Activated CD4-positive, alpha-beta T cell treated with anti-CD3 and anti-CD28 coated beads, Interleukin-2, amount 10 ng/mL, durations not matched to agents 7 days and 5 days (primary cell): ENCODE measurements at places on chromosomes 7 and 10. TPM values are rescaled to one million over a fixed set of nuclear protein-coding genes. Genes with fewer than 3 reads are reported as not detected.

Gene ADAM12
- 0.45 TPM for total RNA-seq

Gene CRPPA
- 0.58 TPM for total RNA-seq

Gene CPXM2
- total RNA-seq, result not detected

Gene SNX8
- total RNA-seq, result 28.0 TPM

Gene NKX1-2
- not detected for total RNA-seq

Gene H2BK1
- not detected for total RNA-seq

Gene CH25H
- not detected for total RNA-seq

Gene SPDYE9
- not detected for total RNA-seq

Gene OR2A42
- total RNA-seq, result 0.04 TPM

GRCh38 chr7:149524394-149524793 lies 26.8 kb upstream of the ZNF746 start:
- no peak overlapping the region for H3K4me3 ChIP-seq
- DNase-seq, result no peak
- no peak overlapping the region for H3K27ac ChIP-seq
- peaks cover 14% of the 10 kb centered on the region for H3K27me3 ChIP-seq
- H3K4me1 ChIP-seq, result no peaks in the 10 kb centered on the region

GRCh38 chr7:79060498-79060897 lies 393.0 kb downstream of the MAGI2 start:
- no peak for DNase-seq
- H3K36me3 ChIP-seq, result no peaks in the 10 kb centered on the region
- H3K4me1 ChIP-seq, result no peaks in the 10 kb centered on the region
- no peaks in the 10 kb centered on the region for H3K27me3 ChIP-seq

GRCh38 chr7:87156709-87157108 lies 4.5 kb downstream of the DMTF1 start:
- no peak overlapping the region for H3K4me3 ChIP-seq
- H3K27me3 ChIP-seq, result no peaks in the 10 kb centered on the region
- peaks cover 62% of the 10 kb centered on the region for H3K4me1 ChIP-seq

GRCh38 chr10:115948465-115948864 lies 324.5 kb downstream of the GFRA1 start:
- H3K27me3 ChIP-seq, result no peaks in the 10 kb centered on the region
- no peak overlapping the region for H3K4me3 ChIP-seq
- no peak for DNase-seq
- H3K36me3 ChIP-seq, result no peaks in the 10 kb centered on the region
- no peak overlapping the region for H3K27ac ChIP-seq

DNA sequence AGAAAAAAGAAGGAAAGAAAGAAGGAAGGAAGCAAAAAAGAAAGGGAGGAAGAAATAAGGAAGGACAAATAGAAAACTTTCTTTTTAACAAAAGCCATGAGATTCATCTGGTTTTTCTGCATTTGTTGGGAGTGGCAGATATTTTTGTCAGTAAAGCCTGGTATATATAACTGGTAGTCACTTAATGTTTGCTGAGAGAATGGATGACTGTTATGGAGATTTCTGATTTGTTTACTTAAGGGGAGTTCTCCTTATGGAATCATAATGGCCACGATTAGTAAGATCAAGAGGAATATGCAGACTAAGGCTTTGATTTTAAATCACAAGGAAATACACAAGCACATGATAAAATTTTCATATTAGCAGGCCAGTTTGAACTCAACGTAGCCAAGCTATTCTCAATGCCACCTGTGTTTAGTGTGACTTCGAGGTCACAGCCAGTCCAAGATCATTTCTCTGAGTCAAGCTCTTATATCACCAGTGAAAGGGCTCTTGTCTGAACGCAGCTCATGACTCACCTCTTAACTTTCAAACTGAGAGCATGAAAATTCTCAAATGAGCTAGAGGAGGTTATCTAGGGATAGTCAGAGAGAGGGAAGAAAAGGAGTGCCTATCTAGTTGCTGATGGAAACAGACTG lies 445.1 kb upstream of the ZMIZ1 start:
- H3K4me1 ChIP-seq, result no peaks in the 10 kb centered on the region
- no peaks in the 10 kb centered on the region for H3K36me3 ChIP-seq
- no peak for DNase-seq
- H3K4me3 ChIP-seq, result no peak overlapping the region
- peaks cover 8% of the 10 kb centered on the region for H3K27me3 ChIP-seq
- H3K27ac ChIP-seq, result no peak overlapping the region

GRCh38 chr7:33841705-33842129 lies 63.6 kb upstream of the BMPER start:
- no peak for DNase-seq
- H3K4me1 ChIP-seq, result no peaks in the 10 kb centered on the region
- H3K27ac ChIP-seq, result no peak overlapping the region
- H3K27me3 ChIP-seq, result no peaks in the 10 kb centered on the region

- peak within 1 kb of the TSS; percentile 13 for H3K27ac ChIP-seq
- no peak within 1 kb of the TSS for H3K4me3 ChIP-seq
- H3K36me3 ChIP-seq, result peaks cover 2% of the 10 kb centered on the region
- H3K27me3 ChIP-seq, result peaks cover 56% of the 10 kb centered on the region
- peaks cover 1% of the 10 kb centered on the region for H3K4me1 ChIP-seq
- no peak for DNase-seq
Observed at GRCh38 chr7:94907026-94907810, at the start of gene PPP1R9A. Gene PPP1R9A, plus strand, starts transcription at chr7:94907594. Its CDS starts 2,520 bp downstream, at chr7:94910114.

DNA sequence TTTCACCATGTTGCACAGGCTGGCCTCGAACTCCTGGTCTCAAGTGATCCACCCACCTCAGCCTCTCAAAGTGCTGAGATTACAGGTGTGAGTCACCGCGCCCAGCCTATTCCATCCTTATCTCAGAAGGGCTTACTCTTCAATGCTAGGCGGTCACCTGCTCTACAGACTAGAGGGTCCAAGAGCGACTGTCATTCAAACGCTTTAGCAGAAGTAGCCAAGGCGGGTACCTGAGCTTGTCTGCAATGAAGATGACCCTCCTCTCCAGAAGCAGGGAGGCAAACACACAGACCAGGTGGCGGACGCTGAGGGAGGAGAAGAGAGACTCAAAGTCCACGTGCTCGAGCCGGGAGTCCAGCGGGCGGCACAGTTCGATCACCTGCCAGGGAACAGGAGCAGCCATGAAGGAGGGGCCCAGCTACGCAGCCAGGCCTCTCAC lies 65.1 kb upstream of the MKRN1 start:
- H3K4me3 ChIP-seq, result no peak overlapping the region
- peaks cover 13% of the 10 kb centered on the region for H3K27me3 ChIP-seq
- H3K4me1 ChIP-seq, result no peaks in the 10 kb centered on the region
- no peak for DNase-seq
- H3K36me3 ChIP-seq, result no peaks in the 10 kb centered on the region
- no peak overlapping the region for H3K27ac ChIP-seq

DNA sequence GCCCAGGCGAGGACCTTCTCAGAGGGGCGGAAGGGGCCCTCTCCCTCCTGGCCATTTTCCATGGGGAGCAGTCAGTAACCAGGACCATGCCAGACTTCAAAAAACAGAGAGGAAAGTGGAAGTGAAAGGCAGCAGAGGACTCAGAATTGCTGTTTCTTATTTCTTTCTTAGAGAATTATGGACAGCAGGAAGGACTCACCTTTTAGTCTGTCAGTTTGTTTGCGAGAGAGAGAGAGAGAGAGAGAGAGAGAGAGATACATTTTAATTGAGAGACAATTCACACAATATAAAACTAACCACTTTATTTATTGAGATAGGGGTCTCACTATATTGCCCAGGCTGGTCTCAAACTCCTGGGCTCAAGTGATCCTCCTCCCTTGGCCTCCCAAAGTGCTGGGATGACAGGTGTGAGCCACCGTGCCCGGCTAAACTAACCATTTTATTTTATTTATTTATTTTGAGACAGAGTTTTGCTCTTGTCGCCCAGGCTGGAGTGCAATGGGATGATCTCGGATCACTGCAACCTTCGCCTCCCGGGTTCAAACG lies 24.5 kb downstream of the SCD start:
- H3K4me1 ChIP-seq, result peaks cover 43% of the 10 kb centered on the region
- peak overlapping the region; percentile 57 for H3K4me3 ChIP-seq
- H3K27me3 ChIP-seq, result no peaks in the 10 kb centered on the region
- peaks cover 8% of the 10 kb centered on the region for H3K36me3 ChIP-seq
- DNase-seq, result no peak
- H3K27ac ChIP-seq, result no peak overlapping the region

DNA sequence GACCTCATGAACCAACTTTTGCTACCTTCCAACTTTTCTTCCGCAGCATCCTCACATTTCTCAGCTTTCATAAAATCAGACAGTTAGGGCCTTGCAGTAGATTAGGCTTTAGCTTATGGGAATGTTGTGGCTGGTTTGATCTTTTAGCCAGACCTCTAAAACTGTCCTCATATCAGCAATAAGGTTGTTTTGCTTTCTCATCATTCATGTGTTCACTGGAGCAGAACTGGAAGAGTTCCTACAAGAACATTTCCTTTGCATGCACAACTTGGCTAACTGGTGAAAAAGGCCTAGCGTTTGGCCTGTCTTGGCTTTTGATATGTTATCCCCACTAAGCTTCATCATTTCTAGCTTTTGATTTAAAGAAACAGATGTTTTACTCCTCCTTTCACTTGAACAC lies 130.0 kb upstream of the LRRTM3 start:
- no peaks in the 10 kb centered on the region for H3K36me3 ChIP-seq
- H3K4me1 ChIP-seq, result no peaks in the 10 kb centered on the region
- no peaks in the 10 kb centered on the region for H3K27me3 ChIP-seq
- no peak overlapping the region for H3K4me3 ChIP-seq
- no peak overlapping the region for H3K27ac ChIP-seq

DNA sequence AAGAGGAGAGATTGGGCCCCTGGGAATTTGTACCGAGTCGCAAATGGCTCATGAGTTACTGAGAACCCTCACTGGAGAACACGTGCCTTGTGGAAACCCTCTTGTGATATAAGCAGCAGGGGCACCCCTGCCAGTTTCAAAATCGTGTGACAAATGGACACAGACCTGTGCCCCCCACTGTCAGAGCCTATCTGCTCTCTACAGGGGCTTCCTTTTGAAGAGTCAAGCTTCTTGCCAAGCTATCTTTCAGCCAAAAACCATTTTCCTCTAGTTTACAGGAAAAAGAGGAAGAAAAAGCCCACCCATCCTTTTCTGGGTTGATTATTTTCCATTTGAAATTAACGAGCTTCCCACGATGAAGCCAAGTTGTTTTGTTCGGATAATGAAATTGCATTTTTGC lies 64.1 kb upstream of the MPP7 start:
- H3K36me3 ChIP-seq, result peaks cover 20% of the 10 kb centered on the region
- no peak for DNase-seq
- H3K4me1 ChIP-seq, result peaks cover 54% of the 10 kb centered on the region
- H3K4me3 ChIP-seq, result no peak overlapping the region
- H3K27me3 ChIP-seq, result no peaks in the 10 kb centered on the region
- peak overlapping the region; percentile 96 for H3K27ac ChIP-seq

- peaks cover 23% of the 10 kb centered on the region for H3K4me1 ChIP-seq
- H3K4me3 ChIP-seq, result no peak overlapping the region
- H3K27ac ChIP-seq, result no peak overlapping the region
- peaks cover 11% of the 10 kb centered on the region for H3K27me3 ChIP-seq
Observed at GRCh38 chr10:49512121-49512809, 26.7 kb downstream of the ERCC6 start.

- H3K4me1 ChIP-seq, result peaks cover 3% of the 10 kb centered on the region
- H3K27ac ChIP-seq, result no peak overlapping the region
- no peak overlapping the region for H3K4me3 ChIP-seq
- H3K27me3 ChIP-seq, result no peaks in the 10 kb centered on the region
- no peak for DNase-seq
Observed at GRCh38 chr7:143485094-143485493, 7.4 kb downstream of the TAS2R41 start.

DNA sequence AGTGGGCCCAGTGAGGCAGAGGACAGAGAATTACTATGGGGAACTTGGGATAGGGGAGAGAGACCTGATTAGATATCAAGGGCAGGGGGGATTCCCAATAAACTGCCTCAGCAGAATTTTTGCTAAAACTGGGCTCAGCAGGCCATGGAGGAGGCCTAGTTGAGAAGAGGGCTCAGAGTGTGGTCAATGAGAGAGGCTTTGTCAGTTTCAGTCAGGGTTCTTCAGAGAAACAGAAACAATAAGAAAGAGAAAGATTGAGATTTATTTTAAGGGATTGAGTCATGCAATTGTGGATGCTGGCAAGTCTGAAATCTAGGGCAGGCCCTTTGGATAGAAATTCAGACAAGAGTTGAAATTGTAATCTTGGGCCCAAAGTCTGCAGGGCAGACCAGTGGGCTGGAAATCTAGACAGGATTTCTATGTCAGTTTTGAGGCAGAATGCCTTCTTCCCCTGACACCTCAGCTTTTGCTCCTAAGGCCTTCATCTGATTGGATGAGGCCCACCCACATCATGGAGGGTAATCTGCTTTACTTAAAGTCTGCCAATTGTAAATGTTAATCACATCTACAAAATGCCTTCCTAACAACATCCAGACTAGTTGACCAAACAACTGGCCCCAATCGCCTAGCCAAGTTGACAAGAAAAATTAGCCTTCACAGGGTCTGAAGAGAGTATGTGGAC lies 33.5 kb upstream of the CCSER2 start:
- no peaks in the 10 kb centered on the region for H3K36me3 ChIP-seq
- peaks cover 20% of the 10 kb centered on the region for H3K27me3 ChIP-seq
- H3K27ac ChIP-seq, result peak overlapping the region; percentile 67
- peak; percentile 12 for DNase-seq
- H3K4me3 ChIP-seq, result no peak overlapping the region
- H3K4me1 ChIP-seq, result peaks cover 30% of the 10 kb centered on the region

- H3K36me3 ChIP-seq, result peaks cover 47% of the 10 kb centered on the region
- H3K4me3 ChIP-seq, result no peak overlapping the region
- no peak overlapping the region for H3K27ac ChIP-seq
- no peak for DNase-seq
- no peaks in the 10 kb centered on the region for H3K27me3 ChIP-seq
Observed at GRCh38 chr10:84149854-84150253, 10.5 kb downstream of the GHITM start.

GRCh38 chr10:63256009-63256773 lies 123.1 kb downstream of the NRBF2 start:
- H3K4me1 ChIP-seq, result peaks cover 66% of the 10 kb centered on the region
- H3K4me3 ChIP-seq, result no peak overlapping the region
- no peak for DNase-seq
- H3K27ac ChIP-seq, result no peak overlapping the region
- peaks cover 51% of the 10 kb centered on the region for H3K36me3 ChIP-seq
- H3K27me3 ChIP-seq, result no peaks in the 10 kb centered on the region

DNA sequence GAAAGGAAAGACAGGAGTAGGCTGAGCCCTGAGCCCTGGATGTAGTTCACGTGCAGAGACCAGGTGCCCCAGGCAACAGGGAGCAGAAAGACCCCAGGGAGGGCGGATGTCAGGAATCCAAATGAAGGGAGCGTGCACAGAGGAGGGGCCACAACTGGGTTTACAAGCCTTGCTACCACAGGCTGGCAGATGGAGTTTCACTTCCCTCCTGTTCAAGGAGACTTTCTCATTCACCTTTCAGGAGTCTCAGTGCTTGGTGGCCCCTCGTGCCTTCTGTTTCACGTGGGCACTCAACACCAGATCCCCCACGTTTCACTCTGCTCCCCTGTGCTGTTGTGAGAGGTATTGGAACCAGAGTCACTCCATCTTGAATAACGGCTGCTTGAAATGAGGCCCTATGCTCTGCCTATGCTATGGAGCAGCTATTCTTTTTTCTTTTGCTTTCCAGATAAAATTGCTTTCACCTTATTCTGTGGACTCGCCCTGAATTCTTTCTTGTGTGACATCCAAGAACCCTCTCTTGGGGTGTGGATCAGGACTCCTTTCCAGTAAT lies 601.4 kb upstream of the IGFBP3 start:
- H3K4me1 ChIP-seq, result no peaks in the 10 kb centered on the region
- DNase-seq, result no peak
- H3K27me3 ChIP-seq, result no peaks in the 10 kb centered on the region
- H3K27ac ChIP-seq, result no peak overlapping the region

GRCh38 chr10:107477266-107477665 lies 312.8 kb upstream of the SORCS1 start:
- no peak overlapping the region for H3K27ac ChIP-seq
- H3K27me3 ChIP-seq, result no peaks in the 10 kb centered on the region
- H3K4me1 ChIP-seq, result no peaks in the 10 kb centered on the region
- no peak overlapping the region for H3K4me3 ChIP-seq

GRCh38 chr7:69674701-69675182 lies 76.5 kb downstream of the AUTS2 start:
- no peaks in the 10 kb centered on the region for H3K36me3 ChIP-seq
- no peak overlapping the region for H3K4me3 ChIP-seq
- H3K27me3 ChIP-seq, result peaks cover 3% of the 10 kb centered on the region
- H3K4me1 ChIP-seq, result peaks cover 2% of the 10 kb centered on the region
